Stimulated activated CD8-positive, alpha-beta memory T cell treated with anti-CD3 and anti-CD28 coated beads, Interleukin-7, amount 100 ng/mL, for 24 hours (primary cell): ENCODE measurements at places on chromosomes 7 and 10.

- DNase-seq = no peak
Observed at GRCh38 chr10:112926906-112927688, 22.9 kb upstream of the TCF7L2 start.

DNA sequence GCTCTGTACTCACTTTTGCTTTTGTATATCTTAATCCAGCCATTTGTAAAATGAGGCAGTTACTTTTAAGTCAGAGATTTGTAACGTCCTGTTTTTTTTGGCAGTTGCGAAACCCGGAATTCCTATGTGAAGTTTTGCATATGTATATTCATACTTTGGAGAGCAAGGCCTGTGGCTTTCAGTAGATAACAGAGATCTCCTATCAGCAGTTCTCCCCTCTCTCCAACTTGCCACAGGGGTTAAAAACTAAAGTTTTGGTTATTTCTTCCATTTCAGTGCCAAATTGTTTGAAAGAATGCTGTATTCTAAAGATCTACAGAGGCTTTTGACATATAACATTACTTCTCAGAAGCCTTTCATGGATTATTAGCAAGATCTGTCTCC, 102.4 kb downstream of the EXOC4 start:
- DNase-seq = no peak

GRCh38 chr10:31028081-31028480, 3.6 kb downstream of the ZNF438 start:
- DNase-seq = no peak

DNA sequence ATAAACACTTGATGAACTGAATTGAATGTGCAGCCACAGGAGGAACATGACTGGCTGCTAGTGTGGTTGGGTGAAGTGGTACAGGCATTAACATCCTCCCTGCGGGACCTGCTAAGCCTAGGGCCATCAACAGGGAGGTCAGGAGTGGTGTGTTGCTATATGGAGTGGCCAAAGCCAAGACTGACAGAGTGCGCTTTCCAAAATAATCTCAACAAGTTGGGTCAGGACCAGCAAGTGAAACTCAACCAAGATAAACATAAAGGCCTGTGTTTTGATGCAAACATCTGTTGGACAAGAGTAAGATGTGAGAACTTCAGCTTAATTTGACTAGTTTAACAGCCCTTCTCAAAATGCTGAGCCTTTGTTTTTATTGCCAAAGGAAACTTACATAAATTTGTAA, 97.7 kb downstream of the WDFY4 start:
- DNase-seq = no peak

- no peak for DNase-seq
Observed at GRCh38 chr7:133586253-133586652, 333.4 kb downstream of the EXOC4 start.

DNA sequence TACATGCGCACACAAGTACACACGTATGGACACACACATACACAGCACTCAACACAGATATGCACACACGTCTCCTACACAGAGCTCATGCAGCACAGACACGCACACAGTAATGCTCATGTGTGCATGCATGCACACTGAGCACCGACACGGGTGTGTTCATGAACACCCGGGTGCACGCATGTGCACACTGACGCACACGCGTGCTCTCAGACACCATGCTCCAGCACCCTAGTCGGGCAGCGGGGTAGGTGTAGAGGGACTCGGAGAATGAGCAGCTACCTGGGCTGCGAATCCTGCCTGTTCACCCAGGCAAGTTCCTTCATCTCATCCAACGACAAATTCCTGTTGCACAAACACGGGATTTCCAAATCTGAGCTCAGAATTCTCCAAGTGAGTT, 184.7 kb downstream of the MAD1L1 start:
- DNase-seq = no peak

DNA sequence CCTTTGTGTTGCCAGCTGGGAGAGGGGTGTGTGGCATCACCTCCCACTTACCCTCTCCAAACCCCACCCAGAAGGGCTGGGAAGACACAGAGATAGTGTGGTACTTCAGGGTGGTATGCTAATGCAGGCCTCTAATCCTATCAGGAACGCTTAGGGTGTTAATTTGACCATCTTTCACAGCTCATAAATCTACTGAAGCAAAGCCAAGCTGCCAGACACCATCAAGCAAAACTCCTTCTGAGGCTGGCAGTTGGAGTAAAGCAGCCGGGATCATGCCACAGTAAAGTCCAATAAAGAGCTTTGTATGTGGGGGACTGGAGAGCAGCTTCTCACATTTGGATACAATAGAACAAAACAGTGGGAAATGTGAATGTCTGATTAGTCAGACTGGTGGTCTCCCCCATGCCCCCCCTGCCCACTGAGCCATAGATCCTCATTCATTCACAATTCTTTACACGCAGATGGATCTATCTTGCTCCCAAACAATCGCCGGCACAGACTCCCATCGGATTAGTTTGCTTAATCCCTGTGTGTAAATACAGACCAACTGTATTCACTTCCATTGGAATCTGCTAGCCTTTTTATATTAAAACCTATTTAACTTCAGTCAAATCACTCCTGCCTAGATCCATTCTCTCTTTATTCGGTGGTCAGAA, 29.6 kb downstream of the FGFBP3 start:
- no peak for DNase-seq

DNA sequence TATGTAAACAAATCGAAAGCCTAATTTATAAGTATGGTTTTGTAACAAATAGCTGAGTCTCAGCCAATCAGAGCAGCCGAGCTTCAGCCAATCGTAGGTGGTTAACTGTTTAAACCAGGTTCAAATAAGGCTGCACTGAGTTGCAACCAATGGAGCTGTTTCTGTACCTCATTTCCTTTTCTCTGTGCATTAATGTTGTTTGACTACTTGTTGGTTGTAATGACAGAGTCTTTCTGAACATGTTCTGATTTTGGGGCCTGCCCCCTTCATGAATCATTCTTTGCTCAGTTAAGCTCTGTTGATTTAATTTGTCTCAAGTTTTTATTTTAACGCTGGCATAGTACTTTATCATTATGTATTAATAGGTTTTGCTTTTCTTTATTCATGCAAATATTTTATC, 14.6 kb downstream of the OTUD1 start:
- DNase-seq = no peak

DNA sequence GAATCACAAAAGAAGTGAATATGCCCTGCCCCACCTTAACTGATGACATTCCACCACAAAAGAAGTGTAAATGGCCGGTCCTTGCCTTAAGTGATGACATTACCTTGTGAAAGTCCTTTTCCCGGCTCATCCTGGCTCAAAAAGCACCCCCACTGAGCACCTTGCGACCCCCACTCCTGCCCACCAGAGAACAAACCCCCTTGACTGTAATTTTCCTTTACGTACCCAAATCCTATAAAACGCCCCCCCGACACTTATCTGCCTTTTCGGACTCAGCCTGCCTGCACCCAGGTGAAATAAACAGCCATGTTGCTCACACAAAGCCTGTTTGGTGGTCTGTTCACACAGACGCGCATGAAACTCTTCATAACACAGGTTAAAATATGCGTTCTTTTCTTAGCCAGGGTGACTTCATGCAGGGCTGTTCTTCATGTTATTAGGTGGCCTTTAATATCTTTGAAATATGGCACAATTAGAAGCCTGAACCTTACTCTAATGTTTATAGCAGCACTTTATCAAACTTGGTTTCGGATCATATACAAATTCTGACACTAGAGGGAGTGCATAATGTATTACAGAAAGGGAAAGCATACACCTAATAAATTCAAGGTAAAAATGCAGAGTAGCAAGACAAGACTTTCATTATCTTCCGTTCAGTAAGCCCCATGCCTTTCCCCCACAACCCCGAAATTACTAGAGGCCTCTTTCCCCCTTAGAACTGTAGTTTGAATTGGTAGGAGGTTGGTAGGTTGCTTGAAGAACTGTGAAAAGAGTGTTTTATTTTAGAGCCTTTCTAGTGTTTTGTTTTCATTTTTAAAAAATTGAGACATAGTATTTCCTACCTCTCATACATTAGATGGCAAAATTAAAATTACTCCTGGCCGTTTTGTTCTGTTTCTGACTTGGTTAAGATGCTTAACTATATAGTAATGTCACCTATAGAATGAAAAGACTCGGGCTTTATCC, 117.9 kb downstream of the NPY start:
- no peak for DNase-seq

DNA sequence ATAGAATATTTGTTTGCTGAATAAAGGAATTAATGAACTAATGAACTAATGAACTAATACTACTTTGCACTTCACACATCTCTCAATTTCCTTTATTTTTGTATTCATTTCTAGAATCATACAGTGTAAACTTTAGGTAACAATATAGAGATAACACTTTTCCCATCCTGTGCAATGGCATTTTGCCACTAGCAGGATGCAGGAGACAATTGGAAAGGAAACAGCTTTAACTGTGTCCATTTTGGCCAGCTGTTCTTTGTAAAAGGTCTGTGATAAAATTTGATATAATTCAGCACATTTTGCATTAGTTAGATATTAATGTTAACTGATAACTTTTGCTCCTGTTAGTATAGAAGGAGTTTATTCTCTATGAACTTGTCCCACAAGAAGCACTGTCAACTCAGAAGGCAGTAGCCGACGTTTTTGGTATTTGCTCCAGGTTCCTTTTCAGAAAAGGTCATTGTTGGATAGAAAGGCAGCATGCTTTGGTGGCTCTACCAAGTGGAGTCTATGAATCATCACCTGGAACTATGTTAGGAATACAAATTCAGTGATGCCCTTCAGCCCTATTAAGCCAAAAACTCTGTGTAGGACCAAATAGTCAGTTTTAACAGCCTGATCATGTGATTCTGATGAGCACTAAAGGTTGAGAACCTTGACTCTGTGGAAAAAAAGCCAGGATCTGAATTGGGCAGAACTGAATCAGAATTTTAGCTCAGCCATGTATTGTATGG, 86.6 kb downstream of the NRG3 start:
- DNase-seq = no peak

DNA sequence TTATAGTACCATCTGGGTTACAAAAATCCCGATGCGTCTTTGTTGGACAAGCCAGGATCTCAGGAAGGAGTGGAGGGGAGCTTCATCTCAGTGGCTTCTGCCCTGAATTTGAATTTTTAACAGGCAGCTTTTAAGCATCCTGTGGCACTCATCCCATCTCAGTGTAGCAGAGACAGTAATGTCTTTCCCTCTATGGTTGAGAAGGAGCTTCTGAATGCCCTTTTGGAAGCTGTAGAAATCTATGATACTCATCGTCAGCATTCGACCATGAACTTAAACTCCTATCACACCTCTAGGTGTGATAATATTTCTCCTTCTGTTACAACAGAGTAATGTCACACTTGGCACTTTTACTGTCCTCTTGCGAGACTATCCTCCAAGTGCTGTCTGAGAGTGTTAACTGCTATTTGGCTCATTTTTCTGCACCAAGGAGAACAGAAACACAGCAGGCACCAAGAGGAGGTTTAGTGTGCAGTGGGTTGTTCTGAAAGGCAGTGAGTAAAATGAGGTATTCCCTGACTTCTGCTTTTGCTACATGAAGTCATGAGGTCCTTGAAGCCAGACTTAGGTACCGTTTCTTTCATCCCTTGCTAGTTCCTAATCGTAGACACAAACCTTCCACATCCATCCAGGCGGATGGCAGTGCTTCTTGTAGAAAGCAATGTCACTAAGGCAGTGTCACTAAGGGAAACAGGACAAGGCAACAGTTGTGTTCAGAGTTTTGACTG, 177.4 kb downstream of the CELF2 start:
- DNase-seq = no peak

GRCh38 chr10:126021833-126022500, 125.6 kb downstream of the FANK1 start:
- DNase-seq = no peak

GRCh38 chr7:7779888-7780287, 61.5 kb upstream of the RPA3 start:
- no peak for DNase-seq

- no peak for DNase-seq
Observed at GRCh38 chr7:44211126-44211675, 10.4 kb downstream of the YKT6 start.

GRCh38 chr10:48798481-48799254, 114.0 kb downstream of the WDFY4 start:
- no peak for DNase-seq

DNA sequence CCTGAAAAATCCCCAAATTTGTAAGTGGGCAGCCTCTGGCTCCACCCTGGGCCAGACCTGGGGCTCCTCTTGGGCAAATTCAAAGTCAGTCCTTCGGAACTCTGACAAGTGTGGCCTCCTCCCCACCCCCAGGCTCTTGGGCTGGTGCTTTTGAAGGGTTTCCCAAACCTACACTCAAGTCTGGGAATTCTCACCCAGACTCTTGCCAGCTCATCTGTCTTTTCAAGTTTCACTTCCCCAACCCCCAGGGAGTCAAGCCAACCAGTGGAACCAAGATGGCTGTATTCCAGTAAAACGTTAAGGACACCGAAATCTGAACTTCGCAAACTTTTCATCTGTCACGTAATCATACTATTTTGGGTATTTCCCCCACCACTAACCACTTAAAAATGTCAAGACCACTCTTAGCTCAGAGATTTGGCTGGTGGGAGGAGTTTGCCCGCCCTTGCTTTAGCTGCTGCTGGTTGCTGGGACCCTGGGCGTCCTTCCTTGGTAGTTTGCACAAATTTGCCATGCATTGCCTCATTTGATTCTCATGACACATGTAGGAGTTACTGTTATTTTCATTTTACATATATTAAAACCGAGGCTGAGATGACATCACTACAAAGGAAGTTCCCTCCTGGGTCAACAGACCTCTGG, 1.7 kb upstream of the MYO1G start:
- DNase-seq = peak; percentile 58

DNA sequence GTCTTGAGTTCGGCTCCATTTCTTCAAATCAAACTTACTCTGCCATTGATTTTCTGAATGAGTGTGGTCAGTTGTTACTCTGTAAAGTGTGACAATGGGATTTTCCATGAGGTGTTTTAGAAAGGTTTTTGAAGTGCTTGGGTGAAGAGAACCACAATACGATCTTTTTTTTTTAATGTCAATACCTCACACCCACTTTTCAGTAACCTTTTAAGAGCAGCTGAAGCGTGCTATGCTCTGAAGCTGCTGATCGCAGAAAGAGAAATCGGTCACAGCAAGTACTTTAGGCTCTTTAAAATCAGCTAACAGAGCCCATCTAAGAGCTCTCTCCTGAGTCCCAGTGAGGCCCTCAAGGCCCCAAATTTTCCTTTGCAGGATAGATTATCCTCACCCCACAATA, 34.4 kb upstream of the YAE1 start:
- no peak for DNase-seq

DNA sequence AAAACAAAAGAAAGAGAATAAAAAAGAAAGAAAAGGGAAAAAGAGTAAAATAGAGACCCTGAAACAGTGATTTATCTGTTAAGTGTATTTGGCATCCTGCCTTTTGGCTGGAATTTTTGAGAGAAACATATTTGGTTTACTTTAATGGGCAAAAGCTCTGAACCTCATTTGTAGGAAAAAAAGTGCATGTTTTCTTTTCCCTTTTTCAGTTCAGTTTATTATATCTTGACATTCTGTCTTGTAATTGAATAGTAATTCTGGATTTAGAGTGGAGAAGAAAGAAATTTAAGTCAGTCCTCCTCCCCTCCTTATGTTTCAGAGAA, 69.5 kb downstream of the ARID5B start:
- DNase-seq = no peak

GRCh38 chr10:49611816-49612512, 1.9 kb downstream of the SLC18A3 start:
- DNase-seq = no peak

GRCh38 chr7:106110238-106110560, 1.9 kb downstream of the SYPL1 start:
- DNase-seq = no peak
